ENCODE measurements at places on chromosomes 7 and 10.

- H3K27ac ChIP-seq, result no peak overlapping the region
- no peak for DNase-seq
- no peak overlapping the region for H3K4me3 ChIP-seq
- no peaks in the 10 kb centered on the region for H3K36me3 ChIP-seq
- H3K27me3 ChIP-seq, result peaks cover 22% of the 10 kb centered on the region
- no peaks in the 10 kb centered on the region for H3K4me1 ChIP-seq
Observed at GRCh38 chr10:44742248-44742647, 168.9 kb upstream of the TMEM72 start.

DNA sequence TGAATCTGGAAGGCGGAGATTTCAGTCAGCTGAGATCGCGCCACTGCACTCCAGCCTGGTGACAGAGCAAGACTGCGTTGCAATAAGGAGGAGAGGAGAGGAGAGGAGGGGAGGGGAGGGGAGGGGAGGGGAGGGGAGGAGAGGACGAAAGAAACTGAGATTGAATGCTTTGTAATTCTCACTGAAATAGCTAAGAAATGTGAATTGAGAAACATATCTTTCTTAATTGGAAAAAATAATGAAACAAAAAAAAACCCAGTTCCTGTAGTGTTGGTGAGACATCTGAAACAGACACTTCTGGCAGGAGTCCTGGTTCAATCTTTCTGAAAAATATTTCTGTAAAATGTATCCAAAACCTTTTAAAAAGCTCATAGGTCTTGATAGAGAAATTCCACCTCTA, 26.5 kb downstream of the PPA1 start:
- H3K27ac ChIP-seq, result no peak overlapping the region
- no peak for DNase-seq
- H3K4me3 ChIP-seq, result no peak overlapping the region
- H3K27me3 ChIP-seq, result no peaks in the 10 kb centered on the region
- peaks cover 53% of the 10 kb centered on the region for H3K36me3 ChIP-seq
- H3K4me1 ChIP-seq, result no peaks in the 10 kb centered on the region

GRCh38 chr10:74255888-74256357, 104.9 kb downstream of the ADK start:
- no peak overlapping the region for H3K27ac ChIP-seq
- H3K36me3 ChIP-seq, result peaks cover 2% of the 10 kb centered on the region
- peaks cover 9% of the 10 kb centered on the region for H3K4me1 ChIP-seq
- no peaks in the 10 kb centered on the region for H3K27me3 ChIP-seq

DNA sequence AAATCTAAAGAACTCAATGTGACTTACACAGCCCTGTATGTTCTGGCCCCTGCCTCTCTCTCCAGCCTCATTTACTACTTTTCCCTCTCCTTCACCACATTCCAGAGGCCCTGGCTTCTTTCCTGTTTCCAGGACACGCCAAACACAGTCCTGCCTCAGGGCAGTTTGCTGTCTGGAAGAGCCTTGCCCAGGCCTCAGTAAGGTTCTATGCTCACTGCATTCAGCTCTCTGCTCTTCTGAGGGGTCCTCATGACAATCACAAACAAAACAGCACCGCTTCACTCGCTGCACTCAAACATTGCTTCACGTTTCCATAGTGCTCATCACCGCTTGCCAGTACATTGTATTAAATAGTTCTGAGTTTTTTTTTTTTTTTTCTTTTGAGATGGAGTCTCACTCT, 35.1 kb upstream of the GARS1 start:
- no peak overlapping the region for H3K4me3 ChIP-seq
- H3K36me3 ChIP-seq, result peaks cover 2% of the 10 kb centered on the region
- H3K4me1 ChIP-seq, result peaks cover 4% of the 10 kb centered on the region
- H3K27ac ChIP-seq, result no peak overlapping the region
- no peaks in the 10 kb centered on the region for H3K27me3 ChIP-seq

DNA sequence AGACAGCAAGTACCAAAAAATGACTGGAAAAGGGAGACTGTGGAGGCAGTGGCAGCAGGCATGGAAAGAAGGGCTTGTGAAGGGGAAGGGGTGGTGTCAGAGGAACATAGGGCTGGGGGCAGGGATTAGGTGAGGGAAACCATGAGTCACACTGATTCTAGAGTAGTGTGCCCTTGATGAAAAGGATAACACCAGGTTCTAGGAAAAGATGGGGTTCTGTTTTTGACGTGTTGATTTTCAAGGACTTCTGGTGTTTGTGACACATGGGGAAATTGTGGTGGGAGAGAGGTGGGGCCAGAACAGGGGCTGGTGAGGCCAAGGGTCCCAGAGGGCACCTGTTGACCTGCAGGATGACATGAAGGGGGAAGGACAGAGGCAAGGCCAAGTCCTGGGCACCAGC, 57.1 kb downstream of the FIGNL1 start:
- DNase-seq, result no peak
- H3K27ac ChIP-seq, result peak overlapping the region; percentile 91
- H3K4me3 ChIP-seq, result peak overlapping the region; percentile 72
- peaks cover 88% of the 10 kb centered on the region for H3K4me1 ChIP-seq

DNA sequence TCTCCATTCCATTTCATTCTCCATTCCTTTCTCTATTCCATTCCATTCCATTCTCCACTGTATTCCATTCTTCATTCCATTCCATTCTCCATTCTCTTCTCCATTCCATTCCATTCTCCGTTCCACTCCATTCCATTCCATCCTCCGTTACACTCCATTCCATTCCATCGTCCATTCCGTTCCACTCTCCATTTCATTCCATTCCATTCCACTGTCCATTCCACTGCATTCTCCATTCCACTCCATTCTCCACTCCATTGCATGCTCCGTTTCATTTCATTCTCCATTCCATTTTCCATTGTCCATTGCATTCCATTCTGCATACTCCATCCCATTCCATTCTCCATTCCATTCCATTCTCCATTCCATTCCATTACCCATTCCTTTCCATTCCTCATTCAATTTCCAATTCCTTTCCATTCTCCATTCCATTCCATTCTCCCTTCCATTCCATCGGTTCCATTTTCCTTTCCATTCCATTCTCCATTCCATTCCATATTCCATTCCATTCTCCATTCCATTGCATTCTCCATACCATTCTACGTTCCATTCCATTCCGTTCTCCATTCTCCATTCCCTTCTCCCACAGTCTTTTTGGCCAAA, 78.3 kb downstream of the NSUN6 start:
- DNase-seq, result no peak
- H3K27ac ChIP-seq, result no peak overlapping the region
- H3K36me3 ChIP-seq, result no peaks in the 10 kb centered on the region
- H3K27me3 ChIP-seq, result no peaks in the 10 kb centered on the region
- H3K4me1 ChIP-seq, result no peaks in the 10 kb centered on the region

DNA sequence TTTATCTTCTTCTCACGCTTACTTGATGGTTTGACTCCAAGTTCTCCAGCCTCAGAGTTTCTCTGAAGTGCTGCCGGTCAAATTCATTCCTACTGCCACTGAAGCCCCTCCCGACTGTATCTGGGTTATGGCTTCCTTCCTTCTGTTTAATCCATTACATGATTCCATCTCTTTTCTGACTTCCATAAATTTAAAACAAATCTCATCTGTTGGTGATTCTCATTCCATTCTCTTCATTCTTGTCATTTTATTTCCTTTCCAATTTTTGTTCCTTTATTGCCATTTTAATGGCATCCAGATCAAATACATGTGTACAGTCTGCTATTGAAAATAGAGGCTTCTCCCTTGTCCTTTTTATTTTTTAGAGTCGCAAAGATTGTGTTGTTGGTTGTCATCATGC, 25.4 kb upstream of the HIBADH start:
- H3K4me3 ChIP-seq, result no peak overlapping the region
- H3K36me3 ChIP-seq, result no peaks in the 10 kb centered on the region
- no peak for DNase-seq
- H3K27ac ChIP-seq, result no peak overlapping the region
- H3K27me3 ChIP-seq, result peaks cover 28% of the 10 kb centered on the region
- no peaks in the 10 kb centered on the region for H3K4me1 ChIP-seq

Measured in central memory CD8-positive, alpha-beta T cell (primary cell).